ENCODE measurements at places on chromosomes 12 and 14.

DNA sequence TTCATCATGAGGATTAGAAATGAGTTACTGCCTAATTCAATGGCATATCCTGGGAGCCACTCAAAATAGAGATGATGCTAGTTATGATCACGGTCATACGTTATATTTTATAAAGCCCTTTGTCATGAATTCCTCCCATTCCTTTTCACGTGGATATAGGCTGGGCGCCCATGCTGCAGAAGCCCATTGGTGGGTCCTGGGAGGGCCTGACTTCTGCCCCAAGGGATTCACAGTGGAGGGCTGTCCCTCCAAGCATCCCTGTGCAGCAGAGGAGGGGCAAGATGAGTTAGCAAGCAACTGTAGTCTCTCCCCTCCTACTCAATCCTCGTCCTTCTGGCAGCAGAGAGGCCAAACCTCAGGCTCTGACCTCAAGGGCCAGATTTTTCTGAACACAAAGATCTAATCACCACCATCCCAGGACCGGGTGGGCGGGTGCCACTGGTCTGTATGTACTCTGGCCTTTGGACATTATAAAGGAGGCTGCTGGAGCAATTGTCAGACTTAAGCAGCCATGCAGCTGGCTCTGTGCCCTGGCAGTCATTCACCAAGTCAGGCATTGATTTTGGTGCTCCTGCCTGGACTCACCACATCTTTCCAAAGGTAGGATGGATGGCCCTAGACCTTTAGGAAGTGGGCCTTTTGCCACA, 8.6 kb downstream of the GLTP start:
- no peak for DNase-seq

GRCh38 chr14:100188392-100189030, 29.1 kb upstream of the DEGS2 start:
- no peak for DNase-seq

GRCh38 chr12:132405742-132406251, 76.4 kb upstream of the GALNT9 start:
- DNase-seq: no peak

- DNase-seq: no peak
These were observed 71.9 kb upstream of the NCOR2 start for GRCh38 chr12:124639122-124639806.

GRCh38 chr14:101721951-101722661, 39.4 kb upstream of the PPP2R5C start:
- DNase-seq: peak; percentile 74

DNA sequence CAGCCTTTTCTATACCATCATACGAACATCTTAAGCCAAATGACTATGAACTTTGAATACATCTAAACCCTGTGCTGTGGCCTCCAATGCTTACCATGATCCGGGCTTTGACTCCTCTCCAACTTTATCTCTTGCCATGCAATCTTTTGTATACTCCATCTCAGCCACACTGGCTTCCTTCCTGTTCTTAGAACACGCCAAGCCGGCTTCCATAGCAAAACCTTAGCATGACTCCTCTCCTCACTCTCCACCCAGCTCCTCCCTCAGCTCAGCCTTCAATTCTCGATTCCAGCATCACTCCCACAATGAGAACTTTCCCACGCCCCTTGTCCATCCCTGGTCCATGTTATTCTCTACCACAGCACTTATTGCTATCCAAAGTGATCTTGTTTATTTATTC, 228.3 kb downstream of the NTF3 start:
- no peak for DNase-seq

GRCh38 chr12:31589598-31589903, 1.4 kb downstream of the DENND5B start:
- peak; percentile 60 for DNase-seq

DNA sequence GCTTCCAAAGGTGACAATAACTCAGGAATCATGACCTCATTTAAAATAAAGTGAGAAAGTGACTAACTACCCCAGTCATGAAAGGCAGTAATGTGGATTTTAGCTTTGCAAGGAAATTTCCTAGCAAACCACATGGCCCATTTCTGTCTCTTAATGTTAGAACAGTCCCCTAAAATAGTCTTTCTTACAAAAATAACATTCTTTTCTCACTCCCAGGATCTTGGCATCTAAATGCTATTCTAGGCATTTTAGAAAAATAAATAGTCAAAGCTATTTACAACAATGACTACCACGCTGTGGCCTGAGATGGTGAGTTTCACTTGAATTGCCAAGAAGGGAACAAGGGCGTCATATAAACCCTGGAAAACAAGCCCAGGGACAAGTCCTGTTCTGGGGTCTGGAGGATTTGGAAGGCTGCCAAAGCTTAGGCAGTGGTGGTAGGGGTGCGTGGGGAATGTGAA, 101.2 kb upstream of the CCDC175 start:
- DNase-seq: no peak

Measured in stimulated activated CD8-positive, alpha-beta memory T cell treated with anti-CD3 and anti-CD28 coated beads, Interleukin-4, amount 100 ng/mL, for 48 hours (primary cell).